ENCODE measurements at places on chromosomes 3 and 15.

DNA sequence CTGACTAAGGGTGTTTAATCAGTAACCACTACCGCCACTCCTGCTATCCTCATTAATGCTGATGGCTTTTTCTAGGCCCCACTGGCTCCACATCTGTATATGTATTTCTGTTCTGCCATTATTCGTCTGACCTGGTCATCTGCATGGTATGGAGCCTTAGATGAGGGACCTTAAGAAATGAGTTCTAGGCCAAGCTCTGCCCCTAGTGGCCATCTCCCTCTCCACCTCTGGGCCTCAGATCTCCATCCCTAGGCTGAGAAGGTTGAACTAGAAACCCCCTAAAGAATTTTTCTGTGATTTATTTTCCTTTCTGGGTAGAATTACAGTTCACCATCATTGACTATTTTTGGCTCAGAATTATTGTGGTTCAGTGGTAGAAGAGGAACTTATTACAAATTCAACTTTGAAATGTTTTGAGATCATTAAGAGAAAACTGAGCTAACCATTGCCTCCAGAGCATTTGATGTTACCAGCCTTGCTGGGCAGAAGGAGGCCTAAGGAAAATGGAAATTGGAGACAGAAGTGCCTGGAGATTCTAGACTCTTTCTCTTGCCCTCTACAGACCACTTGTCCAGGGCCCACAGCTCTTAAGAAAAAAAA, 325.2 kb upstream of the NR2E3 start:
- no peak for DNase-seq

DNA sequence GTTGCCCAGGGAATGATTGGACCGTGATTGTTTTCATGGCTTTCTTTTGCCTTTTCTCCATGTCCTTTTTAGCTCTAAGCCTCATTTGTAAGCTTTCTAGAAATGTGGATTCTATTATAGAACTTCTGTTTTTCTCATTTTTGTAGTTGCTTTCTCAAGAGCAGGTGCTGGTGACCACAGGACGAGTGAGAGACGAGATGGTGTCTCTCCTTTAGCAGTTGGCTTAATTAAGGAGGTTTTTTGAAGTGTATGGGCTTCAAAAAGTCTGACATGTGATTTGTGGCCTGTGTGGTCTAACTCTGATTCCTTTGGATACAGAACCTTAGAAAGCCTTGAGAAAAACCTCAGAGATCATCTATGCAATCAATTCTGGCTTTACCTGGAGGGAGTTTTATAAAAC, 292.8 kb downstream of the LPP start:
- no peak for DNase-seq

DNA sequence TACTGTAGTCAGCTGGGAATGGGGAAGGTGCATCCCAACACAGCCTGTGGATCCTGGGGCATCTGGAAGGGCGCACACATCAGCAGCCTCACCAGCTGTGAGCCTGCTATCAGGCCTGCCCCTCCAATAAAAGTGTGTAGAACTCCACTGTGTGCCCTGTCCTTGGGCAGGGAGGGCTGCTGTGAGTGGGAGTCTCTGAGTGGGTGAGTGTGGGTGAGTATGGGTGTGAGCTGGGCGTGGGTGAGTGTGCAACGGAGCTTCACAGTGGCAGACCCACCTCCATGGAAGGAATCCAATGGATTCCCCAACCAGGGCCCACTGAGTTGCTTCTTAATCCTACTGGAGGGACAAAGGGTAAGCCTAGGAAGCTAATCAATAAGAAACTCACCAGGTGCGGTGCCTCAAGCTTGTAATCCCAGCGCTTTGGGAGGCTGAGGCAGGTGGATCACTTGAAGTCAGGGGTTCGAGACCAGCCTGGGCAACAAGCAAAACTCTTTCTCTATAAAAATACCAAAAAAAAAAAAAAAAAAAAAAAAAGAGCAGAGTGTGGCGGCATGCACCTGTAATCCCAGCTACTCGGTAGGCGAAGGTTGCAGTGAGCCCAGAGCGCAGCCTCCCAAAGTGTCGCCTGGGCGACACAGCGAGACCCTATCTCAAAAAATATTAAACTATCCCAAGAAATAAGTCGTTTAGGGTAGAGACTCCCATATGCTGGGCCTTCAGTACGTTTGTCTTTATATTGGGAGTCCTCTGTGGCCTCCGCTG, 555 bp upstream of the RCCD1 start:
- no peak for DNase-seq

DNA sequence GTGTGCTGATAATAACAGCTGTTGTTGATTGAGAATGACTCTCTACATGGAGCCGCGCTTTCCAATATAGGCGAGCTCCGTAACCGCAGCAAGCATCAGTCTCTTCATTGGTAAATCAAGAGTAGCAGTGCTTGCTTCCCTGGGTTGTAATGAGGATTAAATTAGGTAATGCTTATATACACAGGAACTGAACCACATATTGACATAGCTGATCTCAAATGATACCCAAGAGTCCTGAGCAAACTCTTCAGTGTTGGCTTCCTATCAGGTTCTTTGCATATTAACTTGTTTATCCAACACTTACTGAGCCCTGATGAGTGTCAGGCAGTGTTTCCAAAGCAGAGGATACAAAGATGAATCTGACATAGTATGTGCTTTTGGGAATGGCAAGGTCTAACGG, 46.4 kb upstream of the SLCO3A1 start:
- DNase-seq, result no peak

DNA sequence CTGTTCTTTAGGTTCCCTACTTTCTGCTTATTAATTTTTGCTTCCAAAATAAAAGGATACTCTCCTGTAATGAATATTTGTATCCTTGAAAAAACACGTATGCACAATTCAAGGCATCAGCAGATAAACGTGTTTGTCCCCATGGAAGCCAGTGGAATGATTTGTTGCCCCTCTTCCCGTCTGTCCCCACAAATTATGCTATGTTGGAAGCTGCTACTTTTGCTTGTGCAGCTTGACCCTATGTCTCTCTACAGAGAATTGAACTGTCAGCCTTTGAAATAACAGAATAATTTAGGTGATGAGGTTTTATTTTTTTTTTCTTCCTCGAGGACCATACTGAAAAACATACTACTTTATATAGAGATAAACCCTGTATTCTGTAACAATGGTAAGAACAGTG, 401.5 kb upstream of the GOLIM4 start:
- no peak for DNase-seq
